ENCODE measurements at places on chromosomes 5 and 9. TPM values are rescaled to one million over a fixed set of nuclear protein-coding genes. Genes with fewer than 3 reads are reported as not detected.

- no peak for DNase-seq
These were observed 68.6 kb downstream of the TMEM252 start for GRCh38 chr9:68472119-68472518.

- no peak for DNase-seq
These were observed 70.7 kb upstream of the SLC25A51 start for GRCh38 chr9:37974506-37975173.

DNA sequence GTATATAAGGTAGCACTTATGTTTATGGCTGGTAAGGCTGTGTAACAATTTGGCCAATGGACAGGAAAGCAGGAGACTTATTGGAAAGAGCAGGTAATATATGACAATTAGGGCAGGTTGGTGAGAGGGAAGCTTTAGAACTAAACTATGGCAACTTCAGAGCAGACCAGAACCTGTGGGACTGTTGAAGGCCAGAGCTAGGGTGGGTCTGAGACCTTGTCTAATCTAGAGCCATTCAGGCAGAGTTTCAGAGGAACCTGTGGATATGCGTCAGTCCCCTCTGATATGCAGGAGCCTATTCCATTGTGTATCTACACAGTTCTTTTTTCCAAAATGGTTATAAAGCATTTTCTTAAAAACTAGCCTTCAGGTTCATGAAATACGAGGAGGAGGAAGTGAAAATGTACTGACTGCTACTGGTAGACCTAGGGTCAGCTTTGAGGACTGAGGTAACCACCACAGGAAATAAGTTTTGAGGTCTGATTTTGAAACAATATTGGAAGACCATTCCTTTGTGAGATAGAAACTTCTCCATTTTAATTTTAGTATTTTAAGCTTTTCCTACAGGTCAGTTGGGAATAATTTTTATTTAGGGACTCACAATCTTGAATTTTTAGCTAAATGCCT, 37.6 kb downstream of the ELL2 start:
- DNase-seq, result no peak

GRCh38 chr5:97044052-97044451, 98.4 kb downstream of the LIX1 start:
- DNase-seq, result peak; percentile 17

GRCh38 chr5:173923218-173924095, 35.3 kb downstream of the CPEB4 start:
- no peak for DNase-seq

DNA sequence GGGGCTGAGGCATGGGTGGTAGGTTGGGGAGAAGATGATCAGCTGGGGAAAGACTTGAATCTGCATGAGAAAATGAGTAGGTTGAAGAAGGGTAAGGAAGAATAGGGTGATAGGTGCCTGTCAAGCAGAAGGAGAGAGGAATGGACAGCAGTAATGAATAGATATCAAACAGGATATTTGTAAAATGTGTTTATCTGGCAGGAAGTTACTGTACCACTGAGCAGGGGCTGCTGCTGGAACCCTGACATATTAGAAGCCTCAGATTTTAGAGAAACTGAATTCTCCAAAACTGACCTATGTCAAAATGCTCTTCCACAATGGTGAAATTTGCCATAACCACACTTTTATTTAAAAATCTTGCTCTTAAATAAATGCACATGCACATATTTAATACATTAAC, 41.0 kb downstream of the CCDC192 start:
- no peak for DNase-seq

DNA sequence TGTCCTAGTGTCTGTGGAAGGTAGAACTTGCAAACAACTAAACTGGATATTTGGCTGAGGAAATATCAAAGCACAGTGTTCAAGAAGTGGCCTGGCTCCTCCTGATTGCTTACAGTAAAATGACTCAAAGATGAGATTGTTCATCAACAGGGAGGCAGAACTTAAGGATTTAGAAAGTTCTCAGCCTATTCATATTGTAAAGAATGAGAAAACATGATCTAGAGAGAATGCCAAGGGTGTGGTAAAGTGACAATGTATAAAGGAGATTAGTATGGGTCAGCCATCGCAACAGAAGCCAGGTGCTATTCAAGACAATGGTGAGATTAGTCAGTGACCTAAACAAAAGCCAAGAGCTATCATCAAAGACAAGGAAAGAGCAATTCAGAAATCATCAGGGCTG, 372.3 kb downstream of the SPOCK1 start:
- DNase-seq, result no peak

- no peak for DNase-seq
These were observed 15.6 kb downstream of the PRRC2B start for GRCh38 chr9:131409458-131409992.

DNA sequence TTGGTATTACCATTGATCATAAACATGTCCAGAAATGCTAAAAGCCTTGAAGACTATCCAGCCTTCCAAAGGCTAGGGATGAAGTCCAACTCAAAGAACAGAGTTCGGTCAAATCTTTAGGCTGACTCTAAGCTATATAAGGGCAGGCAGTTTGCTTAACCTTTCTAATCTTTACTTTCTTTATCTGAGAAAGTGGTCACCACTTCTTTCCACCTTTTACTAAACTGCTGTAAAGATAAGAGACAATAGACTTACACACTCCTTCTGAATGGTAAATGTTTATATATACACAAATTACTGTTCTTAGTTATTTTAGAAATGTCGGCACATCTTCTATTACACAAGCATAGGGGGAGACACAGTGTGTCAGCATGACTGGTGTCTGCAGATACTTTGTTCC, 100.4 kb downstream of the NREP start:
- DNase-seq, result no peak

- DNase-seq, result no peak
These were observed 72.6 kb upstream of the GALNT10 start for GRCh38 chr5:154117930-154118329.

- DNase-seq, result no peak
These were observed 404.9 kb upstream of the ADAMTS16 start for GRCh38 chr5:4735261-4735660.

DNA sequence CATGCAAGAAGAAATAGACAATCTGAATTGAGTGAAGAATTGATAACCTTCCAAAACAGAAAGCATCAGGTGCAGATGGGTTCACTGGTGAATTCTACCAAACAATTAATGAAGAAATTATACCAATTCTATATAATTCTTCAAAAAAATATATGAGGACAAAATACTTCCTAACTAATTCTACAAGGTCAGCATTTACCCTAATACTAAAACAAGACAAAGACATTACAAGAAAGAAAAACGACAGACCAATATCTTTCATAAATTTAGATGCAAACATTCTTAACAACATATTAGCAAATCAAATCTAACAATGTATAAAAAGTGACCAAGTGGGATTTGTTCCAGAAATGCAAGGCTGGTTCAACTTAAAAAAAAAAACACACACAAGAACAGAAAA, 183.9 kb downstream of the BARX1 start:
- DNase-seq, result no peak

DNA sequence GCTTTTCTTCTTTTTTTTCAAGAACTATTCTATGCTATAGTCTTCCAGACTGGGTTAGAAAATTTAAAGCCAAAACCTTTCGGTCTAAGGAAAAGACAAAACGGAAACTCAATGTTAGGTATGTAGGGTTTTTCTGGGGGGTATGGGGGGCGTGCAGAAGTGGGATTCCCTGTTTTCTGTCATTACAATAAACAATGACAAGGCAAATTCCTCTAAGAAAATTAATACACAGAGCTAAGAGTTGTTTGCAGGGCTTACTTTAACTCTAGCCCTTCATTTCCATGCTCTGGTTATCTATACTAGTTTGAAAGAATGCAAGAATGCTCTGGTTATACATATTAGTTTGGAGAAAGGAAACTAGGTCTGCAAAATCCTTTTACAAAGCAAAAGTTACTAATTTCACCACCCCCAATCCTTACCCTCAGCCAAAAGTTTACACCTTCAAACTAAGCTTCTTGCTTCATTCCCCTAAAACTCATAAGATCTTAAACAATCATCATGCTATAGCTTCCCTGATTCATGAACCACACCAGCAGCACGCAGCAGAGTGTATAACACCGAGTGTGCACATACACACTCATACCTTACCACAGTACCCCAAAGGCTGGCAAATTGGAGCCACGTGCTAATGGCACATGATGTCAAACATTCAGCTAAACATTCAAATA, 89.1 kb upstream of the NR5A1 start:
- DNase-seq, result no peak

- no peak for DNase-seq
These were observed 178.3 kb upstream of the ACOT12 start for GRCh38 chr5:81572201-81572600.

- DNase-seq, result no peak
These were observed 34.9 kb downstream of the SLC28A3 start for GRCh38 chr9:84305497-84306131.

- no peak for DNase-seq
These were observed 87.5 kb upstream of the PRRC1 start for GRCh38 chr5:127429928-127430327.

- no peak for DNase-seq
These were observed 72.4 kb downstream of the NNT start for GRCh38 chr5:43675357-43675756.

- DNase-seq, result peak; percentile 3
These were observed 9.4 kb upstream of the GABRA6 start for GRCh38 chr5:161676103-161676502.

DNA sequence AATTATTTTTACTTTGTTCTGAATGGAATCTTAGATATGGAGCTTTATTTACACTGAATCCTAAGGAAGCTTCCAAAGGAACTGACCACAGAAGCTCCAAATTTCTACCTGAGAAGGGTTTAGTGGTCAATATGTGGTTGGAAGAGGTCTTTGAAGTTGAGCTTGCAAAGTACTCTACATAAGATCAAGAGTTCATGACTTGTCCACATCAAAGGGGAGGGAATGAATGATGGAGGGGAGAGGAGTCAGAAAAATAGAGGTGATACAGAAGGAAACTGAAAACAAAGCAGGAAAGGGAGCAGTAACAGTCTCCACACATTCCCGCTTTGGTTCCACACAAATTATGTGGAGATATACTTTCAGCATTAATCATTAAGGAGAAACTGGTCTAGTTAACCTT, 450.9 kb downstream of the HINT1 start:
- DNase-seq, result no peak

The KIAA0825 gene
- 3.1 TPM for total RNA-seq

The CKMT2 gene
- not detected for total RNA-seq

The CBY3 gene
- not detected for total RNA-seq

The OGN gene
- total RNA-seq, result not detected

The AK8 gene
- not detected for total RNA-seq

The ZSWIM6 gene
- 10.6 TPM for total RNA-seq

The IL9 gene
- total RNA-seq, result not detected

The FIBCD1 gene
- not detected for total RNA-seq

Measured in SJCRH30 (cell line).